ENCODE measurements at places on chromosomes 16 and 17.

GRCh38 chr17:61208301-61209105 lies 191.1 kb upstream of the TBX2 start:
- DNase-seq: no peak

DNA sequence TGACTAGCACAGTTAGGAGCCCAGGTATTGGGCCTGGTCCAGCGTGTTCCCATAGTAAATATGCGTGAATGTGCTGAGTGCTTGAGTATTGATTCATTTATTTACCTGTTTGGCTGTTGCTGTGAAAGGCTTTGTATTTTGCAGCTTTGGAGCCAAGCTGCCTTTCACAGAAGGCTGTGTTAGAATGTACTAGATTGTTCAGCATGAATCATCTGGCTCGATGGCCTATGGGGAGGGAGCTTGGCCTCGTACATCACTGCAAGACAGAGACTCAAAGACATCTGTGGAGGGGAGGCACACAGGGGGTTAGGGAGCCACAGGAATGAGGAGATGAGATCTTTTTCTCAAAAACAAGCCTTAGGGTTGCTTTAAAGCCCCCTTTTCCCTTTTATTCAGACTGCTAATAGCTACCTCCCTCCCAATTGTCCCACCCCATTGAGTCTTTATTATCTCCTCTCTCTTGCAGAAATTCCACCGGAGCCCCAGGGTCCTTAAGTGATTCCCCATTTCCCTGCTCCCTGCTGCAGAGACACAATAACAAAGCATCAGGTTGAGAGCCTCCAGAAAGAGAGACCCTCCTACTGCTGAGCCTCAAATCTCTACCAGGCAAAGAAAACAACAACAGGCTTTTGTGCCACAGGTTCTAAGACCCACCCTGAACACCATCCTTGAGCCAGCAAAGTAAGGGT lies 307.2 kb downstream of the ABCC12 start:
- DNase-seq: no peak

- DNase-seq: no peak
These were observed 18.3 kb downstream of the TEKT3 start for GRCh38 chr17:15323131-15323530.

DNA sequence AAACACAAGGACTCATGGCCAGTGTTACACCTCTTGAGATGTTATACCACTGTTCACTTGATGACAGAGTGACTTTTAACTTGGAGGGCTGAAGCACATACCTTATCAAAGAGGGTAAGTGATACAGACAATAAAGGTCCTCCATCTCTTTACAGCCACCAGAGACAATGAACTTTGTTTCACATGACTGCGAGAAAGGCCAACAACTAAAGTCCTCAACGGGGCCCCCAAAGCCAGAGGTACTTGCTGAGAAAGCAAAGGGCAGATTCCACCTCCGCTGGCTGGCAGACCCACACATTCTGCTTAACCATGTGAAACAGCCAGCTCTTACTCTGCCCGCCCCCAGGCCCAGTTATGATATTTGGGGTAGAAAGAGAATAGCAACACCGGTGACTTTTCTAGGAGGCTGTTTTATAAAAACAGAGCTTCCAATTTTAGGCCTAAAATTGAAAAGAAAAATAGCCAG lies 21.4 kb downstream of the DCUN1D3 start:
- DNase-seq: no peak

GRCh38 chr17:77037943-77038342 lies 102.8 kb upstream of the SEC14L1 start:
- no peak for DNase-seq

DNA sequence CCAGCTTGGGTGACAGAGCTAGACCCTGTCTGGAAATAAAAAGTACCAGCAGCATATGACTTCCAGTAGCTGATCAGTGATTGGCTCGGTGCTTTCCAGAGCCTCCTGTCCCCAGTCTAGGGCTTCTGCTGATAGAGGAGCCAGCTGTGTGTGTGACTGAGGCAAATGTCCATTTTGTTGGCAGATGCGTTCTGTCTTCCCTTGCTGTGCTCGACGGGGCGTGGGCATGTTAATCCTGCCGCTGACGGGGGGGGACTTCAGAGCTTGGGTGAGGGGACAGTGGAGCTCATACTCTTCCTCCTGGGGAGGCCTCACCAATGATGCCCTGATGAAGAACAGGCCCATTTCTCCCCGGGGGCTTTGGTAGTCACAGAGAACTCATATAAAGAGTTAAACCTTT lies 14.6 kb downstream of the KCTD2 start:
- no peak for DNase-seq

DNA sequence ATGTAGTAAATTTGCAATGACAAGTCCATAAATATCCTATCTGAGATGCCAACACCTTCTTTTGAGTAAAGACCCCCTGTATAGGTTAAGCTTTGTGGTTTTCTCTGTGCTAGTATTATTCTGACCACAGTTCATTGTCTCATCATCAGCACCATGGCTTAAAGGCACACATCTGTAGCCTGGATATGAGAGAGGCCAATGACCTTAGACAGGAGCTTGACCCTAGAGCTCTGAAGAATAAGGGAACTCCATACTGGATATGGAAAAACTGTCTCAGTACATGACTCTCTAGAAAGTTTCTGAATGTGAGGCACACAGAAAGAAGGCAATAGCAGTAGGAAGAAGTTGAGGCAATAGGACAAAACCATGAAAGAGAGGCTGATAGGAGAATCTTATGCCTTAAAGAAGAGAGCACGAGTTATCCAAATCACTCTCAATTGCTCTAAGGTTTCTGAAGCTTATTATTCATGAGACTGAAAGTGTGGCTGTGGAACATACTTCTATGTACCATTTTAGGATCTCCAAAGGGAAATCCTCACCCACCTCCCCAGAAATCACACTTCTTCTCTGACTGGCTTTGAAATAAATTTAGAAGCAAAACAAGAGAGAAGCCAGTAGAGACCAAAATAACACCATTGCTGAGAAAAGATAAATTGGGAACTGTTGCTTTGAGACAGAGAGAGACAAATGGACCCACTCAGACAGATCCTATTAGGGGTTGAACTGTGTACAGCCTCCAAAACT lies 150.2 kb downstream of the ABCA8 start:
- no peak for DNase-seq

GRCh38 chr16:1494129-1494640 lies 1.0 kb downstream of the TELO2 start:
- no peak for DNase-seq

GRCh38 chr16:15398618-15399316 lies 3.2 kb downstream of the MPV17L start:
- DNase-seq: no peak

- DNase-seq: no peak
These were observed 10.0 kb downstream of the DUS2 start for GRCh38 chr16:68033101-68033500.

DNA sequence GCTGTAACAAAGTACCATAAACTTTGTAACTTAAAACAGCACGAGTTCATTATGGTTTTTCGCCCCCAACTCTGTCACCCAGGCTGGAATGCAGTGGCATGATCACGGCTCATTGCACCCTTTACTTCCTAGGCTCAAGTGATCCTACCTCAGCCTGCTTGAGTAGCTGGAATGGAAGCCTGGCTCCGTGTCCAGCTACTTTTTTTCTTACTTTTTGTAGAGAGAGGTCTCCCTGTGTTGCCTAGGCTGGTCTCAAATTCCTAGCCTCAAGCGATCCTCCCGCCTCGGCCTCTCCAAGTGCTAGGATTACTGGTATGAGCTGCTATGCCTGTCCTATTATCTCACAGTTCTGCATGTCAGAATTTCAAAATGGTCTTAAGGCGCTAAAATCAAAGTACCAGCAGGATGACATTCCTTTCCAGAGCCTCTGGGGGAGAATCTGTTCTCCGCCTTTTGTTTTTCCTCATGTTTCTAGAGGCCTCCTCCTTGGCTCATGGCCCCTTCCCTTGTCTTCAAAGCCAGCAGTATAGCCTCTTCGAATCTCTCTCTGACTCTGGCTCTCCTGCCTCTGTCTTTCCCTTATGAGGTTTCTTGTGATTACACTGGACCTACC lies 10.1 kb upstream of the PRM1 start:
- no peak for DNase-seq

DNA sequence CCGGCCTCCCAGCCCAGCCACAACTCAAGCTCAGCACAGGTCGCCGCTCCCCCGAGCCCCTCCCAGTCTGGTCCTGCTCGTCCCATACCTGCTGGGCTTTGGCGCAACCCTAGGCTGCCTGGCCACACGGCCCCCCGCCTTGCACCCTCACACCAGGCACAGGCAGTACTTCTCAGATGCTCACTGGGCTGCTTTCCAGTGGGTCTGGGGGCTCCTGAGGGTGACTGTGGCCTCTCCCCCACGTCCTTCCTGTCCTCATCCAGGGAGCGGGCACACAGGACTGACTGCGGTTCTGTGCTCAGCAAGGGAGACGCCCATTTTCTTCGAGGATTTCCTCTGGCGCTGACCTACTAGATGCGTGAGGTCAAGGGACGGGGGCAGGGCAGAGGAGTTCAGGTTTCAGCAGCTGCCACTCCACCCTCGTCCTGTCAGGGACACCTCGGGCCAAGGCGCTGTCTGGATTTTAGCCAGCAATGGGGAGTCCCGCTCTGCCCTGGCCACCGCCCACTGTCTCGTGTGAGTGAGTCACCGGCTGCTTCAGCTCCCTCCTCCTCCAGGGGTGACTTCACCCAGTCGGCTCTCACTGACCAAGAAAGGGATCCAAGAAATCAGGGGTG lies 115.8 kb downstream of the NPIPB11 start:
- DNase-seq: peak; percentile 63

- peak; percentile 99 for DNase-seq
These were observed 14.7 kb downstream of the DLG4 start for GRCh38 chr17:7204828-7205461.

GRCh38 chr17:526425-526824 lies 173.8 kb upstream of the RPH3AL start:
- DNase-seq: no peak

GRCh38 chr17:4851084-4851483 lies 17.9 kb downstream of the MINK1 start:
- no peak for DNase-seq

GRCh38 chr17:60724647-60725046 lies 47.0 kb downstream of the BCAS3 start:
- no peak for DNase-seq

DNA sequence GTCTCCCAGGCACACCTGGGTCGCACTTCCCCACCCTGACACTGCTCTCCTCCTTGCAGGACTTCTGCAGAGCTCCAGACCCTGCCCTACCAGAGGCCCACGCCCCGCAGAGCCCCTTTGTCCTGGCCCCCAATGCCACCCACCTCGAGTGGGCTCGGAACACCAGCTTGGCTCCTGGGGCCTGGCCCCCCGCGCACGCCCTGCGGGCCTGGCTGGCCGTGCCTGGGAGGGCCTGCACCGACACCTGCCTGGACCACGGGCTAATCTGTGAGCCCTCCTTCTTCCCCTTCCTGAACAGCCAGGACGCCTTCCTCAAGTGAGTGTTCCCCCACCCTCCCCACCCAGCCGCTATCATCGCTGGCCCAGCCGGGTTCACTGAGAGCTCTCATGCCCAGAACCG lies 79.6 kb downstream of the MGAT5B start:
- DNase-seq: no peak

DNA sequence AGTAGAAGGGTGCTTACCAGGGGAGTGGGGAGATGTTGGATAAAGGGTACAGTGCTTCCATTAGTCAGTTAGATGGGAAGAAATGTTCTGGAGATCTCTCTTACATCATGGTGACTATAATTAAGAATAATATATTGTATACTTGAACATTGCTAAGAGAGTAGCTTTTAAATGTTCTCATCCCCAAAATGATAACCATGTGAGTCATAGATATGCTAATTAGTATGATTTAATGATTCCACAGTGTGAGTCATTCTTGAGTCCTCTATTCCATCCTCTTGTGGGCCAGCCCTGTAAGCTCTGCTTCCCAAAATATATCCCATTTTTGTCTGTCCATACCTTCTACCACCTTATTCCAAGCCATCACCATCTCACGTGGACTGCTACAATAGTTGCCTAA lies 80.6 kb upstream of the CDH11 start:
- DNase-seq: no peak

- DNase-seq: no peak
These were observed 68.6 kb downstream of the ZNF778 start for GRCh38 chr16:89286096-89286495.

DNA sequence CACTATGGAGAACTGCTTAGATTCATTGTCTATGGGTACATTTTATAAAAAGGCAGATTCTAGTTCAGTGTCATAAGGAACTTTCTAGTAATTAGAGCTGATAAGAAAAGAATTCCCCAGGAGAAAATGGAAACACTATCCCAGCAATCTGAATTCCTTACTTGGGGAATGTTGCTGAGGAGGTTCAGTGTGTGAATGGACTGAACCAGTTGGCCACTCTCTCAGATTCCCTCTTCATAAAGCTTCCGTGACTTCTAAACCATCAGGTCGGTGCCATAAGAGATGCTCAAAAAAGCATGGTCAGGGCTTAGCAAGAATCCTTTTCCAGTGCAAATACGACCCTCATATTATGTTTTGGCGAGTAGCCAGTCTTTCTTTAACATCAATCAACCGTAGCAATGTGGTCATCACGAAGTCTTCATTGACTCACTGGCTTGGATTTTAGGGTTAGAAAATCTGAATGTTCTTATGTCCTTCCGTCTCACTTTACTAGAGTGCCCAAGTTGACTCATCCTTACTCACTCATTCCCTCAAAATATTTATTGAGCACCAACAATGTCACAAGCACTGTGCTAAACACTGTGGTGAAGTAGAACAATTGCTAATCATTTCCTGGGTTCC lies 102.7 kb upstream of the HLF start:
- DNase-seq: no peak

DNA sequence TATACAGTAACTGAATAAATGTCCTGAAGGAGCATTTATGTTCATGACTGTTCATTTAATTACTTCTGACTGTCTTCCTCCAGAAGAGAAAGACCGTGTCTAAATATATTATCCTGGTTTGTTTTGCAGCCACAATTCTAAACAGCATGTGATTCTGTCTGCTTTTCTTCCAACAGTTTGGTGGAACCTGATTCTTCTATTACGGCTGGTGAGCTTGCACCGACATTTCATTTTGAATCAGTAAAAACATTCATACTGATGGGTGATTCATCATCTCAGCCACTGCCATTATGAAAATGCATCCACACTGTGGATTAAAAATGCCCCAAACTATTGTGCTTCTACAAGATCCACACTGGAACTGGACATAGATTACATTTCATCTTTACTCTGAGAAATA lies 16.9 kb downstream of the KNOP1 start:
- no peak for DNase-seq

DNA sequence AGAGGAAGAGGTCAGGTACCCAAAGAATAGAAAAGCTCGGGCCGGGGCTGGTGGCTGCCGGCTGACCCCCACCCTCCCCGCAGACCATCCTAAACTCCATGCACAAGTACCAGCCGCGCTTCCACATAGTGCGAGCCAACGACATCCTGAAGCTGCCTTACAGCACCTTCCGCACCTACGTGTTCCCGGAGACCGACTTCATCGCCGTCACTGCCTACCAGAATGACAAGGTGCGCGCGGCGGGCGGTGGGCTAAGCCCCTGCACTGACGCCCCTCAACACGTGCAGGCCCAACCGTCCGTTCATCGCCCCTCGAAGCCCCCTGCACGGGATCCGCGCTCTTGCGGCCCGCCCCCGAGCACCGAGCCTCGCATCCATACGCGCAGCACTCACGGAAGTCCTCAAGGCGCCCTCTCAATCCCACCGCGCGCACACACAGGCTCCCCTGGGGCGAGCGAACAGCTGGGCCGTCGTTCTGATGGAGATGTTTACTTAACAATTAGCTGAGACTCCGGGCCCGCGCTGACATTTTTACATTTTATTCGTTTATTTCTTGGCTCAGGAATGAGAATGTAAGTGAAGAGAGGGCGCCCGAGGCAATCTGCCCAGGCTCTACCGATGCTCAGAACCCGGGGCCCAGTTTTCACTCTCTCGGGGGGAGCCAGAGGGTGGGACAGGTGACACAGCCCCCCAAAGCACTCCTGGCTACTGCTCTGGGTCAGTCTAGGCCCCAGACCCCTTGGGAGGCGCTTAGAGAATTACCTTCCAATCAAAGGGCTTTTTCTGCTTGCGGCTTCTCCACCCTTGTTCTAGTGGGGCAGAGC lies 3.5 kb downstream of the TBX2 start:
- DNase-seq: no peak

All from CD4-positive, alpha-beta T cell treated with Interleukin-12 subunit alpha and Interleukin-12 subunit beta, for 1 hour (primary cell).